ENCODE measurements at places on chromosomes 4 and X. TPM values are rescaled to one million over a fixed set of nuclear protein-coding genes. Genes with fewer than 3 reads are reported as not detected.

The SLC25A43 gene
- 9.2 TPM for total RNA-seq

The AWAT2 gene
- not detected for total RNA-seq

The ARL9 gene
- not detected for total RNA-seq

The PRKG2 gene
- total RNA-seq = 0.18 TPM

The CCNQ gene
- total RNA-seq = 14.9 TPM

The ERVMER34-1 gene
- total RNA-seq = 1.2 TPM

The SSX4 gene
- not detected for total RNA-seq

The GYPB gene
- not detected for total RNA-seq

The ADGRL3 gene
- total RNA-seq = 31.5 TPM

- no peak for DNase-seq
These were observed 27.8 kb upstream of the RNF128 start for GRCh38 chrX:106698693-106699092.

DNA sequence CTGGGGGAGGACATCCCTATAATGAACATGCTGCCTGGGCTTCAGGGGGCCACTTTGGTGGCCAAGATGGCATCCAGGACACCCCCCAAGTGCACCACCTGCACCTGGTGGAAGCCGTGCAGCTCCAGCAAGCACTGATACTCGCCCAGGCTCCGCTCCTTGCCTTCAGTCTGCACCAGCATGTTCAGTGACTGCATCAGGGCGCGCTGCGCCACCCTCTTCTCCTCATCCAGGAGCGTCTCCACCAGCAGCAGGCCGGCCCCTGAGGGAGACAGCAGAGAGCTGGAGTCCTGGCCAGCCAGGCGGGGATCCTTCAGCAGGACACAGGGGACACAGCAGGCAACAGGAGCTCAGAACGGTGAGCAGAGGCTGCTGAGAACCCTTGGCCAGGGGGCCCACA, 11.3 kb upstream of the SLC25A6 start:
- DNase-seq = no peak

GRCh38 chr4:151302432-151302831, 23.0 kb downstream of the SH3D19 start:
- DNase-seq = no peak

DNA sequence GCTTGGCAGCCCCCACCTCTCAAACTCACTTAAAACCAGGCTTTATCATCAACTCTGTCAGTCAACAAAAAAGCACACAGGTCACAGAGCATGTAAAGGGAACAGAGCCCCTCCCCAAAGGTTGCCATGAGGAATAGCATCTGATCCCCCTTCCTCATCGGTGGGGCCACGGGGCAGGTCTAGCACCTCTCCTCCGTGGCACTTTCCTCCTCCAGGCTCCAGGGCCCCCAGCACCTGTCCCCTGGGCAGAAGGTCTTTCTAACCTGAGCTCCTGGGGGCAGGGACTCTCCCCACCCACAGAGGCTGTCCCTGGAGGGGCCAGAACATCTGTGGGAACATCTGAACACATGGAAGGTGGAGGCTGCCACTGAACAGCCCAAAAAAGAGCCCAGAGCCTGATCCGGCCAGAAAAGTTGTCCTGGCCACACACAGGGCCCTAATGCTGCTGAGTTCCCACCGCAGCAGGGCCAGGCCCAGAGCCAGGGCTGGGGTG, 65.7 kb downstream of the ZFYVE28 start:
- peak; percentile 11 for DNase-seq

DNA sequence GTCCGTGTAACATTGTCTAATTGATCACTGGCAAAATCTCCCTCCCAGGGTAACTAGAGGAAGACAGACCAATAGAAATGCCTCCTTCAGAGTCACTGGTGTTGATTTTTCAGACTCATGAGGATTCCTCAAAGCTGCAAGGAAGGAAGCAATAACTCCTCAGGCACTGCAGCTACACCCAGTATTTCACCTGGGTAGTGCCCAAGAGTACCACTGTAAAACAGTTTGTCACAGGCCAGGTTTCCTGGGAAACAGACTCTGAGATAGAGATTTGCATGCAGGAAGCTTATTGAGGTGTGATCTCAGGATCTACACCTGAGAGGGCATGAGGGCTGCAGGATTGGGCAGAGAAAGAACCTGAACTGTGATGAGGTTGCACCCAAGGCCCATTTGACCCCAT, 240.7 kb upstream of the ATP6AP2 start:
- DNase-seq = no peak

- no peak for DNase-seq
These were observed 494.1 kb downstream of the INPP4B start for GRCh38 chr4:142351958-142352357.

GRCh38 chr4:29541757-29542156, 1178.4 kb upstream of the PCDH7 start:
- no peak for DNase-seq

DNA sequence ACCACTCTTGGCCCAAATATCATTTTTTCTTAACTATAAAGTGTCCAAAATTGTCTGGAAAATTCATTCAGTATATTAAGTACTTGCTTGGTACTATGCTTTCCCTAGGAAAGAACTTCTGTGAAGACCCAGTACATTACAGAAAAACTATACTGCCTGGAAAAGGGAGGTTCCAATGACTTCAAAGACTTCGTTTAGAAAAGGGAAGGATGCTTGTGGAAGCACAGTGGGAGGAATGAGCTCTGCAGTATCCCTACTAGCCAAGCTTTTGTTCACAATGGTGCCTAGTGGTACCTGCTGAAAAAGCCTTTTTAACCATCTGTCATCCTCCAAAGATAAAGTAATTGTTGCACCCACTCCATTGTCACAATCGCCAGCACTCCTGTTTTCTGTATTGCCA, 7.2 kb downstream of the TEC start:
- no peak for DNase-seq

GRCh38 chr4:5300283-5300682, 249.0 kb downstream of the STK32B start:
- DNase-seq = no peak

- DNase-seq = no peak
These were observed 88.2 kb upstream of the USP9X start for GRCh38 chrX:40996886-40997530.

DNA sequence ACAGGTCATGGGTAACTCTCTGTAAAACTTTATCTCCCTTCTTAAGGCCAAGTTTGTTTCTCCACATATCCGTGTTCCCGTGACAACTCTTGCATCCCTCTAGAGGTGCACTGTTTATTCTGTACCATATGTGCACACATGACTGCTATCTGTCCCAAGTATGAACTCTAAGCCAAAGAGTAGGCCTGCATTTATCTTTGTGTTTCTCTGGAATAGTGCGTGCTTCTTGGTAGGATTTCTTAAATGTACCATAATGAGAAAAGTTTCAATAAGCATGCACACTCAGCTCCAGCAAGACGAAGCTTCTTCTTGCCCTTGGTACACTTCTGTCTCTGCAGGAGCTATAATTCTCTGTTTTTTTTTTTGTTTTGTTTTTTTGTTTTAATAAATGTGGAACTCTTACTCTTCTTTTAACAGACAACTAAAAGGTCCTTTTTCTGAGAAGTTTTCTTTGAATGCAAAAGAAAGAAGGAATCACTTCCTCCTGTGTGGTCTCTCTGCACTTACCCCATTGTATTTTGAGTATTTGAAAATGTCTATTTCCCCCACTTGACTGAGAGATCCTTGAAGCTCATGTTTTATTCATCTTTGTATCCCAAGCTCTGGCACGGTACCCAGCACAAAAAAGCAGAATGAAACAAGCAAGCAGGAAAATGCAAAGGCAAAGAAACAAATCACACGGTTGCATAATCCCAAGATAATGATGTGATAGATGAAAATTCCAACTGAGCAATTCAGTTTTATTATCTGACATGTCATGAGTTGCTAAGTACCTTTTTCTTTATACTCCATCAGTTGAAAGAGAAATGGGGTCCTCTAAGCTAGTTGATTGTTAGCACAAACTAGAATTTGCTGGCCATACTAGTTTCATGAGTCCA, 521.9 kb upstream of the BOD1L1 start:
- no peak for DNase-seq

DNA sequence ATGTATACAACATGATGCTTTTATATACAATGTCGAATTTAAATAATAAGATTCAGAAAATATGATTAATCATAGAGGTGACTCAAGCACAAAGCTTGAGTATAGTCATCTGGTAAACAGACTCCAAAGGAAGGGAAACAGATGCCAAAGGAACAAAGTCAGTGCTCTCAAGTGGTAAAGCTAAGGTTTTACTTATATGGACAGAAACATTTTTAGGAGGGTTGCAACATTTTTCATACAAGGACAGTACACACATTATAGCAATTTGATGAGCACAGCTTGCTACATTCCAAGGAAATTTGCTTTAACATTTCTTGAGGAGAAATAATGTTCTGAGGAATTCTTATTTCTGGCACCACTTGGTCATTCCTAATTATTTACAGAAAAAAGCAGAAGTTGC, 333.4 kb upstream of the AADAT start:
- no peak for DNase-seq

DNA sequence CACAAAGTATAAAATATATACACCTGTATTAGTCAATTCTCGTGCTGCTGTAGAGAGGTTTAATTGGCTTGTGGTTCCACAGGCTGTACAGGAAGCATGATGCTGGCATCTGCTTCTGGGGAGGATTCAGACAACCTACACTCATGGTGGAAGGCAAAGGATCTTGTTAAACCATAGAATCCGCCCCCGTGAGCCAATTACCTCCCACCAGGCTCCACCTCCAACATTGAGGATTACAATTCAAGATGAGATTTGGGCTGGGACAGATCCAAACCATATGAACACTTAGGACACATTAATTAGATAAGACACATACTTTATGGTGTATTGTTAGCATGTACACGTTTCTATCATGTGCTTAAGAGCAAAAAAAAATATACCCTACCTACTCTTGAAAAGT, 22.1 kb upstream of the SORBS2 start:
- DNase-seq = no peak

GRCh38 chr4:77776182-77777134, 42.7 kb downstream of the CNOT6L start:
- no peak for DNase-seq

DNA sequence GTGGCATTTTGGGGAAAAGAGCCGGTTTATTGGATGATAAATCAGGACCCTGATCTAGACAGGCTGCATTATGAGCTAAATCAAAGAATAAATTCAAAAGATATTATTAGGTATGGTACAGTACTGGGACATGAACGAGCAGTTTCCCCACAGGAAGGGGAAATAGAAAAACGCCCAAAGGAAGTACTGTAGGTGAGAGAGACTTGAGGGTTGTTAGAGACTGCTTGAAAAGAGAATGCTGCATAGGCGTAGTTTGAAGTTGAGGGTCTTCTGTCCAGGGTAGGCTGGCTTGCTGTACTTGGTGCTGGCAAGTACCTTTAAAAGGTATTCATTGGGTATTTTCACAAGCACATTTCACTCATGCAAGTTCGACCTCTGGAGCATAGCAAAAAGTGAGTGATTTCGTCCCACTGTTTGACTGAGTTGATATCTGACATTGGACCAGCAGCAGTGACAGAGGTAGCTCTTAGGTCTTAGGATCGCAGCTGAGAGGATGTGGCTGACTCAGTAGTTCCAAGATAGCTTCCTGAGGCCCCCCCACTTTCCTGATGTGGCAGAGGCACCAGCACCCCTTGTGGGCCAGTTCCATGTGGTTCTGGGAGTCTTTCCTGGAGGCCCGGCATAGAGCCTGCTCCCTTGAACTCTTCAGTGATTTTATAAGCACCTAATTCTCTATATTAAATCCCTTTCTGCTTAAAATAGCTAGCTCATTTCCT, 64.3 kb downstream of the TMEM131L start:
- no peak for DNase-seq

DNA sequence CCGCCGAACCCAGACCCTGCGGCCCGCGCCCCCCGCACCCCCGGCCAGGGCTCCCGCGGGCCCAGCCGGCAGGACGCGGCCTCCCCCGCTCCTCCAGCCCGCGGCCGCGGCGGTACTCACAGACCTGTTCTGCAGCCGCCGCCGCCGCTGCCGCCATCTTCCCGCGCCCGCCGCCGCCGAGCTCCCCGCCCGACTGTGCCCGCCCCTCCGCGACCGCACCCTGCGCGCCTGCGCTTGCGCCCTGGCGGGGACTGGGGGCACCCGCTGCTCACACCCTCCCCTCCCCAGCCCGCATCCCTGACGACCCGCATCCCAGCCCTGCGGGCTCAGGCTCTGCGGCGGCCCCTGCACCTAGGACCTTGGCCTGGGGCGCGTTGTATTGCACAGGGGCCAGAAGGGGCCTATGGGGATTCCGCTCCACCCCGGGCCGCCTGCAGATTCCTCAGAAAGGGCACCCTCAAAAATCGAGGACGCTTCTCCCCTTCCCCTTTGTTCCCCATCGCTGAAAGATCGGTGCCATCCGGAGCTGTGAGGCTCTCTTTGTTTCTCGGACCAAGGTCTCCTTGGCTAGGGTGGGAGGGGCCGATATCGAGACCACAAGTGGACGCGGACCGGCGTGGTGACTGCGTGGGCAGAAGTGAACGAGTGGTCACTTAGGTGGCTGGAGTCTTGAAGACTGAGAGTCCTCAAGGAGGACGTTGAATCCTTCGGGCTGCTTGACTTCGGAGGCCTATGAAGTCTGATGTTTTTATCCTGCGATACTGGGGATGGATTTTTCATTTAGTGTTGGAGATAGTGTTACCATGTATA, at the start of gene SGCB:
SGCB (minus strand) TSS at position 197 of the 810 bp plus-strand sequence; CDS start at position 157, 40 bp downstream.
- peak; percentile 45 for DNase-seq

GRCh38 chr4:14841801-14842768, 160.2 kb upstream of the CPEB2 start:
- DNase-seq = no peak

DNA sequence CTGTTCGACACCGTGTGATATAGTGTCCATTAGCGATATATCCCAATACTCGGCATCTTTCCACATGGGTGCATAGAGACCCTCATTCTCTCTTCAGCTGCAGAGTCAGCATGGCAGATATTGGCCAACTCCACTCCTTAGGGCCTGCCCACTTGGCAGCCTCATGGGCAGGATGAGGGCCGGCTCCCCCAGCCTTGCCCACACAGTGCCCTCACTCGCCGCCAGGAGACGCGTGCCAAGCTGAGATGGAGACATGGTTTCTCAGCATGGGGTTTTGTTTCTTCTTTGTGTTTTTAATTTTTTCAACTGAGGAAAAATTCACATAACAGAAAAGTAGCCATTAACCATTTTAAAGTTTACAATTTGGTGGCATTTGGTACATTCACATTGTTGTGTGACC, 5.3 kb upstream of the PLXNA3 start:
- DNase-seq = no peak

Data from uterus (tissue), 4 donors.